ENCODE measurements at places on chromosomes 4 and X.

GRCh38 chr4:84309191-84309590 lies 189.9 kb downstream of the NKX6-1 start:
- no peak for DNase-seq

- DNase-seq, result no peak
Measured at GRCh38 chr4:145207934-145208333, 27.5 kb upstream of the OTUD4 start.

- DNase-seq, result no peak
Measured at GRCh38 chr4:110610620-110610939, 12.3 kb downstream of the PITX2 start.

GRCh38 chr4:111773858-111774257 lies 371.4 kb upstream of the FAM241A start:
- no peak for DNase-seq

DNA sequence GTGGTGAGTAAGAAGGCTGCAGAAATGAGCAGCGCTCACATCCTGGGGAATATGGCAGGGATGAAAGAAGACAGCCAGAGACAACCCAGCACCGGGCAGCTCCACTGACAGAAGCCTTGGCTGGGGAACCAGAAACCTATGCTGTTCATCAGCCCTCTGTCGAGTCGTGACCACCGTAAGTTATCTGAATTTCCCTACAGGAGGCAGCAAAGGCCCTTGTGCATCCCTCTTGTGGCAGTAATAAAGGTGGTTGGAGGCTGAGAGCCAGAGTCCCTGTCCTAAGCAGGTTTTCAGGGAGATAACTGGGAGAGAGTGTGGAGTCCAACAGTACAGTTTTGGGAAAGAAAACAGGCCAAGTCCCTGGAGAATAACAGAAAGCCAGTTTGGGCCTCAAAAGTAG lies 194.0 kb upstream of the BOD1L1 start:
- DNase-seq, result no peak

- no peak for DNase-seq
Measured at GRCh38 chr4:120540625-120541024, 381.9 kb downstream of the PRDM5 start.

- no peak for DNase-seq
Measured at GRCh38 chr4:143654571-143654970, 45.9 kb downstream of the FREM3 start.

DNA sequence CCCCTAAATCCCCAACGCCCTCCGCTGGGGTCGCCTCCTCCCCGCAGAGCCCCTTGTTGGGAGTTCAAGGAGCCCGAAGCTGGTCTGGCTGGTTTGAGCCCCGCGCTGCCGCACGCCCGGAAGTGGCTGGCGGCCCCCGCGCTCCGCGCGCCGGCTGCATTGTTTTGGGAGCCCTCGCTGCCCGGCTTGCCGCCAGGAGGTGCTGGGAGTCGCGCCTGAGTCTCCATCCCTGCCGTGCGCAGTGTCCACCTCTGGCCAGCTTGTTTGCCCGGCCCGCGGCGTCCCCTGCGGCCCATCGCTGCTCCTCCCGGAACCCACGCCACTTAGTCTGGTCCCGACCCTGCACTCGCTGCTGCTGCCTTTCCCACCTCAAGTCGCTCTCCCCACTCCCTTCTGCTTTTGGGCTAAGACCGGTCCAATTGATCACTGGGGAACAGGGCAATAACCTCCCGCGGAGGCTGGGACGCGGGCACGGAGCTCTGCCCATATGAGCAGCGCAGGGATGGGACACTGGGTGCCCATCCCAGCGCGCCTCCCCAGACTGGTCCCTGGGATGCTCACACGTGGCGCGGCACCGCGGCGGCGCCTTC lies 2.2 kb upstream of the SFRP2 start:
- DNase-seq, result peak; percentile 67

- DNase-seq, result peak; percentile 71
Measured at GRCh38 chr4:88158489-88159228, at the start of gene ABCG2. Gene ABCG2 (minus strand): TSS chr4:88158639. CDS start chr4:88139995, 18,644 bp downstream.
